ENCODE measurements at places on chromosomes 7 and 10. TPM values are rescaled to one million over a fixed set of nuclear protein-coding genes. Genes with fewer than 3 reads are reported as not detected.

- DNase-seq: no peak
Measured at GRCh38 chr7:75875113-75876080, 3.4 kb upstream of the RHBDD2 start.

The FBXL13 gene
- polyA plus RNA-seq: 0.09 TPM

DNA sequence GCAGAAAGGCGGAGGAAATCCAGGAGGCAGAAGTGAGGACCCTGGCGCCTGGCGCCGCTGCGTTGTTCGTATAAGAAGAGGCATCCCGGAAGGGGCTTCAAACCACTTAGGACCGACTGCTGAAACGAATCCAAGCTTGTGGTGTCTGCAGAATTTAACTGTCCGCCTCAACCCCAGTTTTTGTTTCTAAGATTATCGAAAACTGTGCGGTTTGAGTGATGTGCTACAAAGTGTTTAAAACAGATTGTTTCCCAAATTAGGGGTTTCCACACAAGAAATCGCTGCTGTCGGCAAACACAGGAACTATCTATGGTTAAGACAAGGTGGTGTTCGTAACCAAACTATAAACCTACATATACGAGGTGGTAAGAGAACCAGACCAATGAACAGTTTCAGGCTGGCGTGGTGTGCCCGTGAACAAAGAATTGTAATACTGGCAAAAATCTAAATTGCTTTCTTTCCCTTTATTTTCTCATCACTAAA is 835 bp upstream of the DGKI start:
- DNase-seq: no peak

The C1QL3 gene
- polyA plus RNA-seq: not detected

DNA sequence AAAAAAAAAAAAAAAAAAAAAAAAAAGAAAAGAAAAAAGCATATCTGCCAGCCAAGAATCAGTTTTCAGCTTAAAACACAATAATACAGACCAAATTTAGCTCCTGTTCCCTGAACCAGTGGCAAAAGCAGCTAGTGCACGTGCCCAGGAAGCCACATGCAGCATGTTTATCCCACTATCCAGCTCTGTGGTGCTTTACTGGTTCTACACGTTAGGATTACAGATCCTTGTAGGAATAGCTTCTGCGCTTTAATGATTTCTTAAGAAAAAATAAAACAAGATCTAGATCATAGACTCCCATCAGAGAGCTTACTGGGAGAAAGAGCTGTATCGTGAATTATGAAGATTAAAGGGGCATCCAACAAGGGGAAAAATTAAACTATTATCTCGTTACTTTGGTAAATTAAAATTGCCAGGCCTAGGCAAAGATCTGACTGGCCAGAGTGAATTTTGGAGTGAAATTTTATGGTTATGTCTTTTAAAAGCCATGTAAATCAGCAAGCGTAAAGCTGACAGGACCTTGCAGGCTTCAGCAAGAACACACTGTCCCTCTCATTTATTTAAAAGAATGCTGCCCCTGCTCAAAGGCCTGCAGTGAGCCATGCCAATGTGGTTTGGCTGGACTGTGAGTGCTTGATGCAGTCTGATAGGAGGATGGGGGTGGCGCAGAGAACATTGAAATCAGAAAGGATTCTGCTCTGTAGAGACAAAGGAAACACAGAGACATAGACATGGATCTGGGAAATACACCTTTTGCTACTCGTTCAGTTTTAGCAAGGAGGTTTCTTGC is 177.3 kb upstream of the PHYHIPL start:
- no peak for DNase-seq

The HOXA3 gene
- 1.4 TPM for polyA plus RNA-seq

GRCh38 chr10:133251388-133252222 is 13.9 kb downstream of the VENTX start:
- no peak for DNase-seq

The SFXN3 gene
- 7.9 TPM for polyA plus RNA-seq

- no peak for DNase-seq
Measured at GRCh38 chr7:144470078-144470477, 66.6 kb upstream of the NOBOX start.

- no peak for DNase-seq
Measured at GRCh38 chr7:113100121-113100603, 13.5 kb upstream of the GPR85 start.

DNA sequence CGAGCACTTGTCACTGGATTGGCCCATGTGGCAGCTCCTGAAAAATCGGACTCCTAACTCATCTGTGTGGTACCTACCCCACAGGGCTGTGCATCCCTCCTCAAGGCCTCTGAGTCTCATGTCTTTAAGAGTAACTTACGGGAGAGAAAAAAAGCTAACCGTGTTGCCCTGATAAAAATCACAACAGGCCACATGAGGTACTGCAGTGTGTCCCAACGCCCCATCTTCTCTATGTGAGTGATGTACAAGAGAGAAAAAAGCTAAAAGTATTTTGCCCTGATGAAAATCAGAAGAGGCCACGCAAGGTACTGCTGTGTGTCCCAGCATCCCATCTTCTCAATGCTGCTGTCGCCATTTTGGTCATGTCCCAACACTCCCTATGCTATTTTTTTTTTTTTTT is 41.2 kb upstream of the ADRB1 start:
- no peak for DNase-seq

DNA sequence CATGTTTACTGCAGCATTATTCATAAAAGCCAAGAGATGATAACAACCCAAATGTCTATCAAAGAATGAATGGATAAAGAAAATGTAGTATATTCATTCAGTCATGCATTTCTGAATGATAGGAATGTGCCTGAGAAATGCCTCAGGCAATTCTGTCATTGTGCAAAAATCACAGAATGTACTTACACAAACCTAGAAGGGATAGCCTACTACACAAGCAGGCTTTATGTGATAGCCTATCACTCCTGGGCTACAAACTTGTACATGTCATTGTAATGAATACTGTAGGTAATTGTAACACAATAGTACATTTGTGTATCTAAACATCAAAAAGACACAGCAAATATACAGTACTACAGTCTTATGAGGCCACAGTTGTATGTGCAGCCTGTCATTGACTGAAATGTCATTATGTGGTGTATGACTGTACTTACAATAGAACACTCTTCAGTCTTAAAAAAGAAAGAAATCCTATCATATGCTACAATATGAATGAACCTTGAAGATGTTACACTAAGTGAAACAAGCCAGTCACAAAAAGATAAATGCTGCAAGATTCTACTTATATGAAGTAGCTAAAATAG is 141.8 kb upstream of the GPR22 start:
- no peak for DNase-seq

The OR2A1 gene
- polyA plus RNA-seq: 0.04 TPM

The SLC26A3 gene
- not detected for polyA plus RNA-seq

- DNase-seq: no peak
Measured at GRCh38 chr7:123770378-123770777, 21.6 kb upstream of the WASL start.
